Hematopoietic multipotent progenitor cell treated with erythropoietin and hydrocortisone succinate and interleukin-3 and kit ligand, for 15 days (in vitro differentiated cells): ENCODE measurements at places on chromosomes 6 and 20.

DNA sequence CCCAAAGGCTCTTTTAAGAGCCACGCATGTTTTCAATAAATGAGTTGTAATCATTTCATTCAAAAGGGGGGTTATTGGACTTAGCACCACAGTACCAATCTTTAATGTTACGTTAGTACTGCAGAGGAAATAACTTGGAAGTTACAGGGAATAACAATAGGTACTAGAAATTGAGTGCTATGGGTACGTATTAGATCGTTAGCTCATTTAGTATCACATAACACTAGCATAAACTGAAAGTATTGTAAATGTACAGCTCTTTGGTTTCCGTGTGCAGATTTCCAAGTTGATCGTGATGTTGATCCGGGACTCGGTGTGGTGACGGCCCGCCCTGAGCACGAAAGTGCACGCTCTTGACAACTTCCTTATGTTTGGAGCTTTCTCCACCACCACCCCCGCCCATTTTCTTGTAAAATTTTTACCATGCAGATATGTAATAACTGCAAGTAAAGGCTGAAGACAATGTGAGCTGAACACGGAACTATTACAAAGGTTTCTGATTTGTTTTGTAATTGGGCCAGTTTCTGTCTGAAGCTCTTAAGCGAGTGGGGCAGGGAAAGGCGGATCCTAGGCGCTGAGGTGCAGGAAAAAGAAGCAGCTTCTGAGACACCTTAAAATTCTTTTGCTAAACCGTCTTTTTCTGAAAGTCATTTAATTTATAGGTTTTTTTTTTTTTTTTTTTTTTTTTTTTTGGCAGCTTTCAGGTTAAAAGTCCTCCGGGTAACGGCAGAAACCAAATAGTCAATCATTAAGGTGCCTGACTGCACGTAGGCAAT is 71.5 kb downstream of the HFE start:
- DNase-seq, result peak; percentile 65

- no peak for DNase-seq
Observed at GRCh38 chr20:46599227-46599987, 49.0 kb upstream of the OCSTAMP start.

DNA sequence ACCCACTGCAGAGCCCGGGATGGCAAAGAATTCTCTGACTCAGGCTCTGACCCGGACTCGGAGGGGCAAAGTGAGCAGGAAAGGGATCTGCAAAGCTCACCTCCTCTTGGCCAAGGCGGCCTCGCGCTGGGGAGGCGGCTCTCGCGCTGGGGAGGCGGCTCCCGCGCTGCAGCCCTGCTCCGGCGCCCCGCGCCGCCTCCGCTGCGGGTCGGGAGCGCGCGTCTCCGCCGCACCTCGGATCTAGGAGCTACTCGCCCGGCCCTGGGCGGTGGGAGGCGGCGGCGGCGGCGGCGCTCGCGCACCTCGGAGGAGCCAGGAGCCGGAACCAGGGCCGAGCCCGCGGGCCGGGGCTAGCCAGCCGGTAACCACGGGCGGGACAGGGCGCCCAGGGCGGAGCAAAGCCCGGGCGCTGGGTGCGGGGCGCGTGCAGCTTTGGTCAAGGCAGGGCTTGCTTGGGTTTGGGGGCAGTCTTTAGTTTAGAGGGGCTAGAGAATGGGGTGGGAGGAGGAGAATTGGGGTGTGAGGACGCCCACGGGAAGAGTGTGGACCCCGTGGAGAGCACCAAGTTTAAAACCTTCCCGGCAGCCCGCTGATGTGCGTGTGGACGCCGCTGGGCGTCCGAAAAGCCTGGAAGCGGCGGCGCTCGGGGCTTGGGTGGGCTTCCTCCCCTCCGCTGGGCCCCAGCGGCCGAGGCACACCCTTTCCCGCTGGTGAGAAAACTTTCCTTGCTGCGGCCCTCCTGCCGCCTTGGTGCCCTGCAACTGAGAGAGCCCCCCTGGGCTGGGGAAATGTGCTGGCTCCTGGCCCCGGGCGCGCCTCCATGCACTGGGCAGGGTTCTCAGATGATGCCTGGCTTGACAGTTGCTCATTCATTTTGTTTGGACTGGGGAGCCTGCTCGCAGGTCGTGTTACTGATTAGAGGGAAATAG is at the start of gene MRAP2:
Gene MRAP2, plus strand, starts transcription at position 250 of the 929 bp plus-strand sequence. CDS start 21,547 bp downstream, outside the sequence.
- no peak for DNase-seq

DNA sequence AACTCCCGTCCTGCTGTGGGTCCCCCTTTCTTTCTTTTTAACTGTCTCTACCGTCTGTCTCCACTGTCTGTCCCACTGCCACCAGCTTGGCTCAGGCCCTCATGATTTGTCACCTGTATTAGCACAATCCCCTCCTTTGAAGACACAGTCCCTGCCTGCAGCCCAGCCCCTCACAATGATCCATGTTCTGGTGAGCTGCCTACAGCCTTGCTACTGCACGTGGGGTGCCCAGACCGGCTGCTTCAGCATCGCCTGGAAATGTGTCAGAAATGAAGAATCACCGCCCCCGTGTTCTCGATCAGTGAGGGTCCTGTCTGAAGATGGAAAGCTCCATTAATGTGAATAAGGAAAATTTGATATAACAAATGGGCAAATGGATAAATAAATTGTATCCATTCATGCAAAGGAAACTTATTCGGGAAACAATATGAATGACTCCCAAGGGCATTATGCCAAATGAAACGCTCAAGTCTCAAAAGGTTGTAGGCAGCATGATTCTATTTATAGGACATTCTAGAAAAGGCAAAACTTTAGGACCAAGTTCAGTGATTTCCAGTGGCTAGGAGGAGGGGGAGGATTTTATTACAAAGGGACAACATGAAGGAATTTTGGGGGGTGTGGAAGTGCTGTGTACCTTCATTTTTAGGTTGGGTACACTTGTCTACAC is 59.4 kb upstream of the CD83 start:
- DNase-seq, result no peak

DNA sequence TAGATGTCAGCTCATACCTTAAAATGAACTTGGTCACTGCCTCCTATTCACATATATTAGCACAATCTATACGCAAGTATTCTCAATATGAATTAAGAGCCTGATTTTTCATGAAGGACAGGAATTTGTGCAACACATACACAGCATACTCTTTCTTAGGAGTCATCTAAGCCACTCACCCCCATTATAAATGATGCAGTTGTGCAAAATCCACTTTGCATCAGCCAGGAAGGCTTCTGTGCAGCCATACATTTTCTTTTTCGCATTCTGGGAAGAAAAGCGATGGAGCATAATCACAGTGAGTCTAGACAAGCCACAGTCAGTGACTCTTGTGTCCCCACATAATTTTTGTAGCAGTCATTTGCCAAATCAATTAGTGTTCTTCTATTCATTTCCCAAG is 66.5 kb downstream of the ZMYND8 start:
- no peak for DNase-seq

GRCh38 chr6:125748406-125749172 is 843 bp upstream of the HEY2 start:
- no peak for DNase-seq

GRCh38 chr6:31308050-31308844 is 36.4 kb upstream of the HLA-C start:
- DNase-seq, result no peak

DNA sequence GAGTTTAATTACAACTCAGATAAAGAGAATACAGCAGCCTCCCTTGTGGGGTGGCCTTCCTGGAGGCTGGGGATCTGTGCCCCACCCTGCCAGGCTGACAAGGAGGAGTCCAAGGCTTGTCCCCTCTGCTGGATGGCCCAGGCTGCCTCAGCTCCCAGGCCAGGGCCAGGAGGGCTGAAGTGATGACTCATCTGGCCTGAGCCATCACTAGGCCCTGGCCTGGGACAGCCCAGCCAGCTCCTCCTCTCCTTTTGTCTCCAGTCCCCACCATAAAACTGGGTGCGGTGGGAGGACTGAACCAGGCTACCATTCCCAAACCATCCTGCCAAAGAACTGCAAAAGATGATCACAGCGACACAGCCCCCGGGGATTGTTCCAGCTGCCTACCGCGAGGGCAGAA is 15.0 kb downstream of the GRM4 start:
- no peak for DNase-seq

DNA sequence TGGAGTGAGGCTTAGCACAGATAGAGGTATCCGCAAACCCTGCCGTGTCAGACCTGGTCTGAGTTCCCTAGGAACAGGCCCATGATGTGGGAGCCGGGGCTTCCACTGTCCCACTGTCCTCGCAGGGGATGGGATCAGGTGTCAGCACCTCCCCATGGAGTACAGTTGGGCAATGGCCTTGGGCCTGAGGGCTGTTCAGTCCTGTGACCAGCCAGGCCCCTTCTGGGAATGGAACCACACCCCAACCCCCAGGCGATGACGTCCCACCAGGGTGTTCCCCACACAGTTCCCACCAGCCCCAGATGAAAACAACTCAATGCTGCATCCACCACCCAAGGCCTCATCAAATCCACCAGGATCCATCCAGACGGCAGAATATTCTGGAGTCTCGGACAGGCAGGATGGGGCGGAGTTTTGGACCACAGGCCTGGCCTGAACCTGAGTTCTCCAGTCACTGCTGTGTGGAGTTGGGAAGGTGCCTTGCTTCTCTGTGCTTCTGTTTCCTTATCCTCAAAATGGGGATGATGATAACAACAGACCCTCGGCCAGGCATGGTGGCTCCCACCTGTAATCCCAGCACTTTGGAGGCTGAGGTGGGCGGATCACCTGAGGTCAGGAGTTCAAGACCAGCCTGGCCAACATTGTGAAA is 62.2 kb downstream of the UBE2V1 start:
- no peak for DNase-seq

DNA sequence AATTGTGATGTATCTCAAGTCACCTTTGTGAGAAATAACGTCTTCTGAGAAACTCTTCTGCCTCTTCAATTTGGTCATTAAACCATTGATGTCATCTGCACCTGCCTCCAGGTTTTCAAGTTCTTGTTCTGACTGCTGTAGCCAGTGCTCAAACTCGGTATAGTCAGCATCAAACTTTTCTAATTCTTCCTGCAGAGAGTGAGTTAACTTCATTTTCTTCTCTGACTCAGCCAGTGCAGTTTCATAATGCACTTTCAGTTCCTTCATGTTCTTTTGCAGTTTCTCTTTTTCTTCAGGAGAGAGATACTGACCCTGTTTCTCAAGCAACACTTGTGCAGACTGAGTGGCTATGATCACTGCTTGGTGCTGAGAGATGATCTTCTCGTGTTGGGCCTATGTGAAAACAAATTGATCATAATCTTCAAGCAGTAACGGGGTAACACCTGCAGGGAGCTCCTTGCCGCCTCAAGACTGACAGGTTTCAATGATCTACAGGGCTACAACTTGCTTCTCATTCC is 48.8 kb downstream of the DST start:
- no peak for DNase-seq

DNA sequence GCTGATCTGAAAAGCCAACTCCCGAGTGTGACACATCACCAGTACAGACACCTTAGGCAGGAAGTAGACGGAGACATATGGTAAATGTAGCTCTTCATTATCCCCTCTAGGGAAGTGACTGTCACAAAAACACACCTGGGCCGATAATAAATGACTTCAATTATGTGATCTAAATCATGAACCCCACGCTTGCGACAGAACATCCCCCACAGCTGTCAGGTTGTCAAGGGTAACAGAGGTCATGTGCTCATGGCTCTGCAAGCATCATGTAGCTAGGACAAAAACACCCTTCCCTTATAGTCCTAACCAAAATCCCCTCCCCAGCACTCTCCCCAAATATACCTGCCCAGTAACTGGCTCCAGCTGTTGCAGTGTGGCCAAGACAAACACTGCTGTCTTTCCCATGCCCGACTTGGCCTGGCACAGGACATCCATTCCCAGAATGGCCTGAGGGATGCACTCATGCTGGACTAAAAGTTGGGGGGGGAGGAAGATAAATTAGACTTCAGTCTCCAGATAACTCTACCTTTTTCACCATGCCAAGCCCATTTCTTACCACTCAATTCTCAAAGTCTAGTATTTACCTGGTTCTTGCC is 2.9 kb downstream of the DDX39B start:
- no peak for DNase-seq

DNA sequence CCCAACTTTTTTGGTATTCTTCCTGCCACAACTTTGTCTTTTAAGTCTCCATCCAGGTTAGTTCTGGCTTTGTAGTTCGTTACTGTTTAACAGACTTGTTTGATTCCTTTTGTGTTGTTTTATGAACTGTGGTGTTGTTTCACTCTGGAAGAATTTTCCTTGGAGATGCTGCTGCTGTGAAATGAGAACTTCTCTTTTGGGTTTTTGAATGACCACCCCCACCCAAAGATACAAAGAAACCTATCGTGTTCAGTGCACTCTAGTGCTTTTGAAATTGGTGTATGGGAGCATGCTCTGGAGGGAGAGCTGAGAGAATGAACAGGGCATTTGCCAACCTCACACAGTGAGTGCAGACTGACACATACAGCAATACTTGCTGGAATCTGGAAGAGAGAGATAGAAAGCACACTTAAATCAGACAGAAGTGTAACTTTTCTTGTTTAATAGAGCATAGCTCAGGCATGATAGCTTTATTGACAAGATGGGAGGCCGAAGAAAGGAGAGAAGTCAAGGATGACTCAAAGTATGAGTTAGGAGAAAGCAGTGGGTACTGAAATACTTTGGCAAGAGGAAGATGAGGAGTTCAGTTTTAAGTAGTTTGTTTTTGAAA is 293.1 kb downstream of the SOX4 start:
- no peak for DNase-seq

- DNase-seq, result no peak
Observed at GRCh38 chr6:80174900-80175572, 68.6 kb downstream of the BCKDHB start.
